ENCODE measurements at places on chromosomes 11 and 22. TPM values are rescaled to one million over a fixed set of nuclear protein-coding genes. Genes with fewer than 3 reads are reported as not detected.

DNA sequence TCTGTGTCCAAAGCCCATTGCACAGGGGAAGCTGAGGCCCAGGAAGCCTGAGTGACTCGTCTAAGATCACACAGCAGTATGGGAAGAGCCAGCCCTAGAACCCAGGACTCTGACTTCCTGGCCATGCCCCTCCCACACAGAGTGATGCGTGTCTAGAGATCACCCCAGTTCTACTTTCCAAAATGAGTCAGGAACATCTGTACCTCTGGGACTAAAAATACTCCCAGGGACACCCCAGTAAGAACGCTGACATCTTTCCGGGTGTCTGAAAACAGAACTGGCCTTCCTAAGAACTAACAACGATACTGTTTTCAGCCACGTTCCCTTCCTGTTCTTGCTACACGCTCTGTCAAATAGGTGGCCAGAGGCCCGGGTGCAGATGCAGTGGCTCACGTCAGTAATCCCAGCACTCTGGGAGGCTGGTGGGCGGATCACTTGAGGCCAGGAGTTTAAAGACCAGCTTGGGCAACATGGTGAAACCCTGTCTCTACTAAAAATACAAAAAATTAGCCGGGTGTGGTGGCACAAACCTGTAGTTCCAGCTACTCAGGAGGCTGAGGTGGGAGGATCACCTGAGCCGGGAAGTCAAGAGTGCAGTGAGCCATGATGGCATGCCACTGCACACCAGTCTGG lies 21.7 kb upstream of the PDGFB start:
- DNase-seq: no peak

DNA sequence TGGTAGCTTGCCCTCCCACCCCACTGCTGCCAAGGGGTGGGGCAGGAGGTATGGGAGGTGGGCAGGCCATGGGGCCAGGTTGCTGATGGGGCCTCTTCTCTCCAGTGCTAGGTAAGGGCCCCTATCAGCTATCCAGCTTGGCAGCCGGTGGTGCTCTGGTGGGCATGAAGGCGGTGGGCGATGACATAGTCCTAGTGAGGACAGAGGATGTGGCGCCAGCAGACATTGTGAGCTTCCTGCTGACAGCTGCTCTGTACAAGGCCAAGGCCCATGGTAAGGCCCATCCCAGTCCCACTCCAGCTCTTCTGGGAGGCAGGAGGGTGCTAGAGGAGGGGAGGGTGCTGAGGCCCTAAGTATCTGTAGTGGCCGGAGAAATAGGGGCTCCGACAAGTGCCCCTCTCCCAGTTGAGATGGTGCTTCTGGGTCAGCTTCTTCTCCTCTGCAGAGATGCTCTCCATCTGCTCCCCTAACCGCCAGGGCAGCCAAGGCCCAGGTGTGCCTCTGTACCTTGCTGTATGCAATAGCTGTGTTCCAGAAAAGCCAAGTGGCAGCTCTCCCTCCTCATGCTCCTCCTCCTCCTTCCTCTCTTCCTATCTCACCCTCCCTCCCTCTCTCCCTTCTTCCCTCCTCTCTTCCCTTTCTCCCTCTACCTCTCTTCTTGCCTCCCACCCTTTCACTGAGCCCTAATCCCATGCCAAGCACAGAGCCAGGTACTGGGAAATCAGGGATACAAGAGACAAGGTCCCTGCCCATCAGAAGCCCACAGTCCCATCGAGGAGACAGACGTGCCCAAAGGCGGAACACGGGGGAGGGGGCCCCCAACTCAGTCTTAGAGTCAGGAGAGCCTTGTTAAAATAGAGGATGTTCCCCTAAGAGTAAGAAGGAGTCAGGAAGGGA lies 55.3 kb downstream of the OTOG start:
- DNase-seq: no peak

GRCh38 chr22:46674367-46674781 lies 54.2 kb downstream of the GRAMD4 start:
- no peak for DNase-seq

GRCh38 chr22:32533265-32534111 lies 58.9 kb downstream of the FBXO7 start:
- DNase-seq: no peak

DNA sequence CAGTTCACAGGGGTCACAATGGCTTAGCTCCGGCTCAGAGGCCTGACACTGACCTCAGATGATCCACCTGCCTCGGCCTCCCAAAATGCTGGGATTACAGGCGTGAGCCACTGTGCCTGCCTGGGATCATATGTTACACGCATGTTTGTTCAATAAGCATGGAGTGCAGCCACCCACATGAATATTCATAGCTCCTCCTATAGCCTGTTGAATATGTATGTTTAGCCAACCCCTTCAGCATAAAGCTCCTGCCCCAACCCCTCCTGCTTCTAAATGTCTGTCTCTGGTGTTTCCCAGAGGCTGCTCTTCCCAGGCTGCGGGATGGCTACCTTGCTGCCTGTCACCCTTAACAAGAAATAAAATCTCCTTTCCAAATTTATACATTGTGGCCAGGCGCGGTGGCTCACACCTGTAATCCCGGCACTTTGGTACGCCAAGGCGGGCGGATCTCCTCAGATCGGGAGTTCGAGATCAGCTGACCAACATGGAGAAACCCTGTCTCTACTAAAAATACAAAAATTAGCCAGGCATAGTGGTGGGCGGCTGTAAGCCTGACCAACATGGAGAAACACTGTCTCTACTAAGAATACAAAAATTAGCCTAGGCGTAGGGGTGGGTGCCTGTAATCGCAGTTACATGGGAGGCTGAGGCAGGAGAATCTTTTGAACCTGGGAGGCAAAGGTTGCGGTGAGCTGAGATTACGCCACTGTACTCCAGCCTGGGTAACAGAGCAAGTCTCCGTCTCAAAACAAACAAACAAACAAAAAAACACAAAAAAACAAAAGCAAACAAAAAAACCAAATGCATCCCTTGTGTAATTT lies 1.1 kb upstream of the APOBEC3F start:
- DNase-seq: no peak

DNA sequence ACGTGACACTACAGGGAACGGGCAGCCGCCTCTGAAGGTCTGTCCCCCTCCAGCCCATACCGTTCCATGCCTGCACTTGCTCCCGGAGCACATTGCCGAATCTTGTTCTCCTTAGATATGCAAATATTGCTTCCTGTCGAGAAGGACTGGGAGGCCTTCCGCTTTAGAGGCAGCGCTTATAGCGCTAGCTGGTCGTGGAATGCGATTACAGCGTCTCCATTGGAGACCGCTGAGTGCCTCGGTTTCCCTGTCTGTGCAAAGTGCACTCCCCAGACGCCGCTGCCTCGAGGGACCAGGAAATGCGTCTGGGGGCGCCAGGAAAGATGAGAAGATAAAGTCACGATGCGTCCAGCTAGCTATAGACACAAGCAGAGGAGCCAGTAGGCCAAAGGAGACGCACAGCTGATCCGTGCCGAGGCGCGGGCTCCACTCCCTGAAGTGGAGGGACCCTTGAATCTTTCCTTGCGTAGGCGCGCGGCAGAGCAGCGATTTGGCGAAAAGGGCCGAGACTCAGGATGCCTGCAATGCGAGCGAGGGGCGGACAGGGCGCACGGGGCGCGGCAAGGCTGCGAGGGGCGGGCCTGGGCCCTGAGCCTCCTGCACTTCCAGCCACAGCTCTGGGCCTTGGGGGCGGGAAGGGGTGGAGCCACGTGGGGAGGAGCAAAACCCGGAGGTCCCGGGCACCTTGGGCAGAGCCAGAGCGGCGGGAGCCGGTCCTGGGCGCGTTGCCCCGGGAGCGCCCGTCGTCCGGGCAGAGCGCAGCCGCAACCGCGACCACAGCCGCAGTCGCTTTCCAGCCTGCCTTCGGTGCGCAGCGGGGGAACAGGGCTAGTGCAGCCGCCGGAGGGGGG lies at the start of gene RASSF10:
TSS of gene RASSF10 (plus strand) at position 692 of the 851 bp plus-strand sequence. CDS start 261 bp downstream, outside the sequence.
- DNase-seq: no peak

DNA sequence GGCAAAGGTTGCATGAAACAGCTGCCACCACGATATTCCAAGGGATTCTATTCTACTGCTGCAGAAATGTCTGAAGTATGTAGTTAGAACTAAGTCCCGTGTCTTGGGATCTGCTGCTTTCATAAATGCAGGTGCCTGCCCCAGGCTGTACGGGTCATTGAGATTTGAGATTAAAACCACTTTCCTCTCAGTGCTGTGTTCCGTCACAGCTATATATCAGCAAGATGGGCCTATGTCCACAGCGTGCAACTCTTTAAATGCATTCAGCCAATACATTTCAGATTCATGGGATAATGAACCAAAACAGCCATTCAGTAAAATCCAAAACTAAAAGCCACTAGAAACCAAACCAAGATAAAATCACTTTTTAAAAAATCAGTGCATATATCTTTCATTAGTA lies 107.3 kb upstream of the LUZP2 start:
- DNase-seq: no peak

DNA sequence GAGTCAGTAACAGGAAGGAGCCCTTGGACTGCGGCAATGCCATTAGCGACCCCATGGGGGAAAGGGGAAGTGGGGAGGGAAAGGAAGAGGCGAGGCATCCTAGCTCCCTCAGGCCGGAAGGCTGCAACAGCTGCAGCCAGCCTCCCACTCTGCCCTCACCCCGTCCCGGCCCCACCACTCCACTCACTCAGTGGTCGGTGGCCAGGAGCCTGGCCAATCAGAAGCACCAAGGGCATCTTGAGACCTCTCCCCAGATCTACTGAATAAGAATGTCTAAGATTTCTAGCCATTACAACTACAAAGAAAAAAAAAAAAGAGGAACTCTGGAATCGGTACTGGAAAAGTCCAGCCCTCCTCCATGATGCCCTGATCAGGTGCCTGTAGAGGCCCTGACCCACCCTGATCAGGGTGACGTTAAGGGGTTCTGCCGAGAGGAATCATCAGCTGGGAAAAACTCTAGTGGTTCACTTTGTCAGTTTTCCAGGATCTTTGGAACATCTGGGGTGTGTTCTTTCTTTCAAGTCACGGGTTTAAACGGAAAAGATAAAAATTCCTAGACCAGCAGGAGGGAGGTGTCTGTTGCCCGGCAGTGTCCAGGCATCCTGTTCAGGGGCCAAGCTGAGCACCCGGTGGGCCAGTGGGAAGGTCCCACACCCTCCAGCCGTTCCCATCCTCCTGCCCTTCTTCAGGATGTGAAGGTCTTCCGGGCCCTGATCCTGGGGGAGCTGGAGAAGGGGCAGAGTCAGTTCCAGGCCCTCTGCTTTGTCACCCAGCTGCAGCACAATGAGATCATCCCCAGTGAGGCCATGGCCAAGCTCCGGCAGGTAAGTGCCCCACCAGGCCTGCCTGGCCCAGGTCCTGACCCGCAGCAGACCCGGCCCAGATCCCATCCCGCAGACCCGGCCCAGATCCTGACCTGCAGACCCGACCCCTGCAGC lies 14.4 kb downstream of the OAF start:
- no peak for DNase-seq

DNA sequence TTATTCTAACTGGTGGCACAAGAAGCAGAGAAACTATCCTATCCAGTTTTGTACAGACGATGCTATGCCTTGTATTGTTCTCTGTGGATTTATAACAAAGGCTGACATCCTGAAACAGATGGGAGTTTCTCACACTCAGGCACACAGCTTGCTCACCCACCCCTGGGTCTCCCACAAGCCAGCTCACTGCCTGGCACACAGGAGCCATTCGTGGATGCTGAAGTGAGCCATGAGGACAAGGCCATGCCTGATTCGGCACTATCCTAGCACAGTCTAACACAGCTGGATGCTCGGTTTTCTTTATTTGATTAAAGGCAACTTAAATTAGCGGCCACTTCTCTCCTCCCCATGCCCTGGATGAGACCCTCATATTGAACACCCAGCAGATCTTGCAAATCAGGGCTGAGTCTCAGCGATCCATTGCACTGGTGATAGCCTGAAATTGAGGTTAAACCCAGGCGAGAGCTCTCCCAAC lies 25.7 kb upstream of the TMPRSS4 start:
- no peak for DNase-seq

DNA sequence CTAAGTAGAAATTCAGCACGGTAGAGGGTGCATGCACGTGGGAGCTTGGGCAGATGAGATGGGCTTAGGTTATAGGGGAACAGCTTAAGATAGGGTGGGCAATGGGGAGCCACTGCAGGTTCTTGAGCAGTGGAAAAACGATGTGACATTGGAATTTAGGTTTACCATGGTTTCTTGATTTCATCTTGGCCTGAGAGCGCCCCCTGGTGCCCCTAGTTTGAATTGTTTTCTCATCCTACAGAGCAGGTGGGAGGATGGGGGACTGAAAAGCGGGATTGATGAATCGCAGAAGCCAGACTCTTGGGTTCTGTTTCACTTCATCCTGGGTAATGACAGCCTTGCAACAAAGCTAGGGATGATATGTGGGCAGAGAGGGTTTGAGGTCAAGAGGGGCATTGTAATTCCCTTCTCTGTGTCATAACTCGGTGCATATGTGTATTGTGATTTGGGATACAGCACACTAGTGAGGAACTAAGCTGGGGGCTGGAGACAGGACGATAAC lies 6.7 kb upstream of the MCAM start:
- DNase-seq: no peak

- DNase-seq: no peak
Measured at GRCh38 chr11:81870066-81870412, 863.6 kb downstream of the FAM181B start.

DNA sequence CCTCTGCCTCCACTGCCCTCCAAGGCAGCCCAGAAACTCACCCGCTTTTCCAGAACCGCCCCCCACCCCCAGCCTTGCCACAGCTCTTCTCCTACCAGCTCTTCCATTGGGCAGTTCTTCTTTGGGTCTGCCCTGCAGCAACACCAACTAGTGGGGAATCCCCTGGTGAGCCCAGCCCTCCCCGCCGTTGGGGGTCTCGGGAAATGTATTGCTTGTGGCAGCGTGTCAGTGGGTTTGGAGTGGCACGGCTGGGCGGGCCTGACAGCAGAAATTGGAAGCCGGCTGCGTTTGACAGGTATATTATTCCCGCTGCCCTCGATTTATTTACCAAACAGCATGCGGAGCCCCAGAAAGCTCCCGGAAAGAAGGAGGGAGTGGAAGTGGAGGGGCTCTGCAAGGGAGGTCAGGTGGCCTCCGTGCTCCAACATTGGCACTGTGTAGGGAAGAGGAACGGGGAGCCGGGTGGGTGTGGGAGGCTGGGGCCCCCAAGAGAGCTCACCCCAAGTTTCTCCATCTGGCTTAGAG lies 65.2 kb upstream of the NECTIN1 start:
- DNase-seq: peak; percentile 38

- DNase-seq: no peak
Measured at GRCh38 chr11:132464003-132464342, 1068.3 kb downstream of the OPCML start.

DNA sequence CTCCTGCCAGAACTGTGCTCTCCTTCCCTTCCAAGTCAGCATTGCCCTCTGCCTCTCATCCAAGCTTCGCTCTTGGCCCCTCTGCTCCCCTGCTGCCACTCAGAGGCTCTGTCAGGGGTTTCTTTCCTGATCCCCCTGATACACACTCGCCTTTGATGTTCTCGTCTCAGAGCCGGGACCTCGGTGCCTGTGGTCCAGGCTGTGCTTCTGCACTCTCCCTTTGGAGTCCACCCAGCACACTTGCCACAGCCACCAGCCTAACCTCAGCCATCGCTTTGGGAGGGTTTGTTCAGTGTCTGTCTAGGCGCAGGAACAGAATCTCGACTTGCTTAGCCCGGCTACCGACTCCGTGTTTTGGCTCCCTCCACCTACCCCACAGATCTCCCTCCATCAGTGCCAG lies 29.1 kb downstream of the PPFIA1 start:
- no peak for DNase-seq

Gene RRP8
- total RNA-seq: 22.9 TPM

Gene CBLIF
- total RNA-seq: not detected

Gene OR8D1
- total RNA-seq: 0.07 TPM

Gene DEFB131B
- total RNA-seq: not detected
